Fibroblast of skin of right quadriceps (primary cell): ENCODE measurements at places on chromosomes 5 and 9.
A peak's percentile ranks its signal among the peaks of the same experiment; 100 is the strongest.

- DNase-seq, result no peak
Measured at GRCh38 chr5:21701317-21701716, 1151.8 kb downstream of the CDH12 start.

- no peak for DNase-seq
Measured at GRCh38 chr5:168935183-168935582, 356.0 kb upstream of the PANK3 start.

DNA sequence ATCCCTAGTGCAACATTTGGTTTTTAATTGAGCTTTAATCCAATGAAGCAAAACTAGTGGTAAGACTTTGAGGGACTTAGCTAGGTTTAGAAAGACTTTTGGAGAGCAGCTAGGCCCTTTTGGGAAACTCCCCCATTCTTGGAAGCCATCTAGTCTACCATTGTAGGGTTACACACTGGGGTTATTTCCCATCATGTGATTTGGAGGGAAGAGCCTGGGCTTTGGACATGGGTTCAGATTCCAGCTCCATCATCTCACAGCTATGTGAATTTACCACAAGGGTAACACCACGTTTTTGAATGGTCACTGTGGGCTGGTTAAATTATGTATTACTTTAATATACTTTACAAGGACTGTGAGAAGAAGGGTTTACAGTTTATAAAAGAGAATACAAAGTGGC lies 18.3 kb upstream of the TNFSF15 start:
- peak; percentile 57 for DNase-seq

- DNase-seq, result peak; percentile 39
Measured at GRCh38 chr9:88303721-88304451, 84.4 kb upstream of the SPIN1 start.

- no peak for DNase-seq
Measured at GRCh38 chr9:17436854-17437253, 142.0 kb upstream of the SH3GL2 start.

DNA sequence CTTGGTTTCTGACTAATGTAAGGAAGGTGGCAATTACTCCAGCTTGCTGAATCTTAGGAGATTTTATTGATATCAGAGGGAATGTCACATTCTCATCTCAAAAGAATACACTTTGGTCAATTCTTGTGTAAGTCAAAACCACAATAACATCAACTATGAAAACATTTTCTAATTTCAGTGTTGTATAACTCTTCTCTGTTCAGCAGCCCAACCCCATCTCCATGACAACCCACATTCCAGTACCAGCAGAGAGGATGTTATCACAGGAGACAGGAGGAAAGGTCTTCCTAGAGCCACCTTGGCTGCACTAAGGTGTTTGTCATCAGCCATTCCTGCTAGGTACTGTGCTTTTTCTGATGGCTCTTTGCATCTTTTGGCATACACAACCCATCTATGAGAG lies 529.1 kb upstream of the BRINP1 start:
- no peak for DNase-seq

- no peak for DNase-seq
Measured at GRCh38 chr9:134169724-134170401, 5.5 kb upstream of the RNU6ATAC start.

GRCh38 chr9:21770871-21771560 lies 31.4 kb upstream of the MTAP start:
- DNase-seq, result peak; percentile 87

- DNase-seq, result no peak
Measured at GRCh38 chr9:81826517-81826906, 101.7 kb upstream of the SPATA31D4 start.

- DNase-seq, result no peak
Measured at GRCh38 chr9:111527347-111527746, 2.4 kb downstream of the ZNF483 start.

DNA sequence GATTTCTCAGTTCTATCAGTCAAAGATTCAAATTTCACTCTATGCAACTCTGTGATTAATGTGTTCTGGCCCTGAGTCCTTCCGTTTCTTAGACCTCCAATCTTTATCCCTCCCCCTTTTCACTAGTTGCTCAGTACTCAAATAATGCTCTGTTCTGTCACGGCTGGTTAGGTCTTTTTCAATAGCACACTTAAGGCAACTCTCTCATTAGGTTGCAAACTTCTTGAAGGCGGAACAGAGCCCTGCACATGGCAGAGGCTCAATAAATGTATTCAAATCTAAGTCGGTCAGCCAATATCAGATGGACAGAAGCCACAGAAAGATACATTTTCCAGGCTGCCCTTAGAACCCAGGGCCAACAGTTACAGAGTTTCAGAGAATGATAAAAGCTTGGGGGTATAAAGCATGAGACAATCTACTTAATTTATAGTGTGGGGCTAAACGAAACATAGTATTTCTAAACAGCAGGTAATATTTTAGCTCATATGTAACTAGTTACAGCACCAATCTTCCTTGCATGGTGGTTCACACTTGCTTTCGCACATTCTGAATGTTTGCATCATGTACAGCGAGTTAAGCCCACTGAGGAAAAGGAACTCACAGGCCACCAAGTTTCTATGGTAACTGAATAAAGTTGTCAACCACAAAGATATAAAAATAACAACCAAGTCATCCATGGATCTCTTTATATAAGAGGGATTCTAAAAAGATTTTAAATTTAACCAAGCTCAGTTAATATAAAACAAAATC lies 67.1 kb upstream of the GOLPH3 start:
- DNase-seq, result no peak

- no peak for DNase-seq
Measured at GRCh38 chr5:15796557-15796956, 296.6 kb downstream of the FBXL7 start.

- no peak for DNase-seq
Measured at GRCh38 chr5:105146867-105147266, 1584.3 kb upstream of the NUDT12 start.

DNA sequence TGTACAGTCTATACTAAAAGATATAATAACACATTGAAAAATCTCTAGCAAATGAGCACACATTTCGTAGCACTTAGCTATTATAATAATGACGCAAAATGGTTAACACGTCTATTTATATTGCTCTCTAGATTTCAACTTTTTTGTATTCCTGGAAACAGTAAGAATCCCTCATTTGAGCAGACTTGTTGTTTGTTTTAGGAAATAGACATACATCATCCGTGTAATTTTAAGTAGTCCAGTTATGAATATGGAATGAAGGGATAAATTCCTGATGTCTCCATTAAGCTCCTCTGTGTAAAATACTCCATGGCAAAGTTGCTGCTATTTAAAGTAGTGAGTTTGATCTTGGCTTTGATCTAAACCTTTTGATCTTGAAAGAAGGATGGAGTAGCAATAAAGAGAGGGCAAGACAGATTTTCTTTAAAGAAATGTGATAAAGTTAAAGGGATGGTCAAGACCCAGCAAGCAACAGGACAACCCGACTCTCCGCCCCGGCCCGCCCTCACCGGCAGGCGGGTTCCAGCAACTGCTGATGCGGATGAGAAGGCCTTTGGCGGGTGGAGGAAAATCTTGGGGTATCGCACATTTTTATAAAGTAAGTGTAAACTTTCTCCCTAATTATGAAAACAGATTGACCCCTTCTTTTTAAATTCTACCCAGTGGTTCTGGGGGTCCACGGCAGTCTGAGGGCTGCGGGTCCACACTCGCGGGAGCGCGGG lies 277.4 kb downstream of the AOPEP start:
- peak; percentile 51 for DNase-seq

DNA sequence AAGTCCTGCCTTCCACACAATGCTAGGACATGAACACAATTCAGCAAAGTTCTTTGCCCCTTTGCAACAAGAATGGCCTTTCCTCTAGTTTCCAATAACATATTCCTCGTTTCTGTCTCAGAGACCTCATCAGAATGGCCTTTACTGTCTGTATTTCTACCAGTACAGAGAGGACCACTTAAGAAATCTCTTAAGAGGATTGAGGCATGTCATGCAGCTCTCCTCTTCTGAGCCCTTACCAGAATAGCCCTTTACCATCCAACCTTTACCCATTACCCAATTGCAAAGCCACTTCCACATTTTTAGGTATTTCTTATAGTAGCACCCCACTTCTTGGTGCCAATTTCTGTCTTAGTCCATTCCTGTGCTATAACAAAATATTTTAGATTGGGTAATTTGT lies 20.3 kb downstream of the TNPO1 start:
- DNase-seq, result no peak

DNA sequence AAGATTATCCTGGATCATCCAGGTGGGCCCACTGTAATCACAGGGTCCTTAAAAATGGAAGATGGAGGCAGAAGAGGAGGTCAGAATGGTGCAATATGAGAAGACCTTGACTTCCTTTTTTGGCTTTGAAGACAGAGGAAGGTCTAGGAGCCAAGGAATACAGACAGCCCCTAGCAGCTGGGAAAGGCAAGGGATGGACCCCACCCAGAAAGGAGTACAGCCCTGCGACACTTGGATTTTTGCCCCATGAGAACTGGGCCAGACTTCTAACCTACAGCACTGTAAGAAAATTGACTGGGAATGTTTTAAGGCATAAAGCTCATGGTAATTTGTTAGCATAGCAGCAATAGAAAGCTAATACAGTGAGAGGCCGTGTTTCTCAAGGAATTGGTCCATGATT lies 66.9 kb upstream of the LRRTM2 start:
- no peak for DNase-seq

DNA sequence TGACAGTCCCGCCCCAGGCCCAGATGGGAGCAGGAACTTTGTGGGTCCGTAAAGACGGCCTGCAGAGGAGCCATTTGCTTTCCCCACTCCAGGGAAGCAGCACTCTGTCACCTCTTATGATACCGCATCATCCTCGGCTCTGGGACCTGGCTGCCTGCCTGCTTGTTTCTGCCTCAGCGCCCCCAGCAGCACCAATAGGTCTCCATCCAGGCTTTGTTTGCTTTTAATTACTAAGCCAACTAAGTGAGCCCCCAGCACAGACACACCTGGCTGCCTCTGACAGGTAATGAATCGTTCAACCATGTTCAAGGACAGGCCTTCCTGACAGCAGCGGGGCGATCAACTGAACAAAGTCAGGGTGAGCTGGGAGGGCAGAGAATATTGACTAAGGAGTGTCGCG lies 141.4 kb downstream of the C5orf15 start:
- no peak for DNase-seq

DNA sequence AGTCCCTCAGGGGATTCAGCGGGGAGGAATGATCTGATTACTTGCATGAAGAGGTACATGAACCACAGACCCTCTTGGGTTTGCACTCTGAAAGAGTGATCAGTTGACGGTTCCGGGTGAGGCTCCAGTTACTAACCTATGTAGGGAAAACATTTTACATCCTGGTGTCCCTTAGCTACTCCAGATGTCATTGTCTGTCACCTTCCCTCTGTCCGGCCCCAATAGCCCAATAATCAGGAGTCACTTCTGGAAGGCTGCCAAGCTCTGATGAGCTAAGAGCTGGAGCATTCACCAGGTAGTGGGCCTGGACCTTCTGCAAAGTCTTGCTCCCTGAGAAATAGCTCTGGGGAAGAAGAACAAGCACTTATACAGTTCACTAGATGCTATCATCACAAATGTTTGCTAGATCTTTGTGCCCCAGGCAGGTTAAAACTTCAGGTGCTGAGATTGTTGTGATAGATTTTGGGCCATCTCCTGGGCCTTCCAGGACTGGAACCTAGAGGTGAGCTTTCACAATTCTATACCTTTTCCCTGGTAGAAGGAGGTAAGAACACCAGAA lies 64.5 kb downstream of the ENTREP1 start:
- no peak for DNase-seq

- no peak for DNase-seq
Measured at GRCh38 chr5:158464383-158464782, 605.4 kb upstream of the CLINT1 start.

DNA sequence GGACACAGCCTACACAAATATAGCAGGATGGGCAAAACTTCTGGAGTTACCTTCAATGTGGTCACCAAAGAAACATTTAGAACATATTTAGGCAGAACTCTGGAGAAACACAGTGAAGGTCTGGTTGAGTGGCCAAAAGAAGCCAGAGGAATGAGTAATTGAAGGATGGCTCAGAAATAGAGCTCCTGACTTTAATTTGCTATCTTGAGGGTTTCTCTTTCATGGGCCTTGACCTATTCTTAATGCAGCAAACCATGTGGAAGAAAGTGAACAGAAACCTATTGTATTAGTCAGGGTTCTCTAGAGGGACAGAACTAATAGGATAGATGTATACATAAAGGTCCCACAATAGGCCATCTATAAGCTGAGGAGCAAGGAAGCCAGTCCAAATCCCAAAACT lies 650.5 kb downstream of the ACTL7B start:
- DNase-seq, result no peak

DNA sequence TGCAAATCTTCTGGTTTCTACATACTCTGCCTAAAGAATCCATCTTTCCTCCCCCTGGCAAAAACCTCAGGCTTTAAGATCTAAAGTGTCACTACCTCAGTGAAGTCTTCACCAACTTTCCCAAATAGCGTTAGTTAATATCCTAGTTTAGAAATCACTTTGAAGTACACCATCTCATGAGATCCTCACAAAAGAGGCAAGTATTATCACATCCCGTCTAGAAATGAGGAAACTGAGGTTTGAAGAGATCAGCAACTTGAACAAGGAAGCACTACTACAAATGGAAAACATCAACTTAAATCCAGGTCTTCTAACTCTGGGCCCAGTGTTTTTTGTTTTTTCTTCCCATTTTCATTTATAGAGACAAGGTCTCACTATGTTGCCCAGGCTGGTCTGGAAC lies 4.6 kb downstream of the AP3B1 start:
- no peak for DNase-seq

DNA sequence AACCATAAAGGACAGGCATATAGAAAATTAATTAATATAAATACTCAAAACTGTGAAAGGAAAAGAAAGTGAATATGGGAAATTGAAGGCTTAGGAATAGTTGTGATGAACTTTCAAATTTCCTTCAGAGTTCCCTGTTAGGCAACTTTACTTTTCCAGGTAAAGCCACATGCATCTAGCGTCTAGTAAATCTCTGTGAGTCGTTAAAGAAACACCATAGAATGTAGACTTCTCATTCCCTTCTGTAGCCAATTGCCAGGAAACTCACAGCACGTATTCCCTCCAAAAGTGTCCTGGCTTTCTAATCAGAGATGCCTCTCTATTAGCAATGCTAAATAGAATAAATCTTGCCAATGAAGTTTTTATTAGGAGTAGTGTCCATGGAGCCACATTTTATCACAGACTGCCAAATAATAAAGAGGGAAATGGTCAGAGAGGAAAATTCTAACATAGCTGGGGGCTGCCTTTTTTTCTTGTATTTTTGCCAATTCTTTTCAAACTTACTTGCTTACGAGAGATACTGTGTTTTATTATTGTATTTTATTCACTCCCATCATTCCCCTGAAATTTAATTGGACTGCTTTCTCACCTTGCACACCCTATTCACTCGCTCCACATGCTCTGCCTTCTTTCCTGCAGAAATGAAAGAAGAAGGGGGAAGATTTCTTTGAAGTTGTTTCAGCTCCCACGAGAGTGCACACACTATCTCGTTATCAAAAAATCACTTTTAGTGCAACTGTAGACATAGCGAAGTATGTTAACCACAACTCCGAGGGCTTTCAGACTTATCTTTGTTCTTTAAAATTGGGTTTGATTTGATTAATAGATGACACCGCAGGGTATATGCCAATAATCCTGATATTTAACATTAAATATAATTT lies 439.0 kb downstream of the CSNK1G3 start:
- peak; percentile 36 for DNase-seq

GRCh38 chr9:2526071-2526828 lies 95.3 kb upstream of the VLDLR start:
- peak; percentile 13 for DNase-seq

GRCh38 chr9:132244582-132245455 lies 83.0 kb downstream of the NTNG2 start:
- no peak for DNase-seq
